Colonic mucosa (tissue), 4 donors: ENCODE measurements at places on chromosomes 16 and 17.
A peak's percentile ranks its signal among the peaks of the same experiment; 100 is the strongest.

- peak overlapping the region; percentile 44 for H3K27ac ChIP-seq
- peak overlapping the region; percentile 47 for H3K4me3 ChIP-seq
- DNase-seq: peak; percentile 70
- H3K27me3 ChIP-seq: peaks cover 5% of the 10 kb centered on the region
- H3K36me3 ChIP-seq: no peaks in the 10 kb centered on the region
Measured at GRCh38 chr17:17781591-17782496, 54.9 kb downstream of the SREBF1 start.

DNA sequence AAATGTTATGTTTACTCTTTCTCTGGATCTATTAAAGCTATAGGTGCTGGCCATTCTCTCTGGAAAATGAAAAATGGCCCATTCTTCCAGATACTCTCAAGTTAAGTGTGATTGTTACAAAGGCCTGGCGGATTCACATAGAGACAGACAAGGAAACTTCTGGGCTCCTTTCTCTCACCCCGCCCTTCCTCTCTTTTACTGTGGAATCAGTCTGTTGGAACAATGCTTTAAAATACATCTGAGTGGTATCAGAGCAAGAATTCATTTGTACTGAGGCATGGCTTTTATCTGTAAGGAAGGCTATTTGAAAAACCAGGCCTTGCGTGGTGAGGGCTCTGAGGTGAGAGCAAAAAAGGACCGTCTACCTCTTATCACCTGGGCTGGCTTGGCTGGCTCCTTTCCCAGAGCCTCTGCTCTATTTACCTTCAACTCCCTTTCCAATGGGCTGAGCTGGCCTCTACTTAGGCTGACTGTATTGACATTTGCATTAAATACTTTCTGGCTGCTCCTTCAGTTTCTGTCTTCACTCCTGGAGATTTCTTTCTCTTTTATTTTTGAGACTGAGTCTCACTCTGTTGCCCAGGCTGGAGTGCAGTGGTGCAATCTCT is 274.0 kb downstream of the PHKB start:
- H3K27ac ChIP-seq: no peak overlapping the region
- no peaks in the 10 kb centered on the region for H3K27me3 ChIP-seq
- no peaks in the 10 kb centered on the region for H3K4me1 ChIP-seq
- H3K36me3 ChIP-seq: no peaks in the 10 kb centered on the region
- no peak overlapping the region for H3K4me3 ChIP-seq
- peak; percentile 58 for DNase-seq

- no peak for DNase-seq
- H3K27ac ChIP-seq: no peak overlapping the region
- no peaks in the 10 kb centered on the region for H3K4me1 ChIP-seq
- no peaks in the 10 kb centered on the region for H3K27me3 ChIP-seq
Measured at GRCh38 chr17:69166957-69167356, 25.3 kb upstream of the ABCA6 start.

- H3K4me3 ChIP-seq: no peak overlapping the region
- H3K36me3 ChIP-seq: no peaks in the 10 kb centered on the region
- DNase-seq: no peak
- peaks cover 13% of the 10 kb centered on the region for H3K4me1 ChIP-seq
- H3K27ac ChIP-seq: no peak overlapping the region
Measured at GRCh38 chr17:48616717-48617470, 1.8 kb upstream of the HOXB8 start.

- DNase-seq: no peak
- H3K4me1 ChIP-seq: no peaks in the 10 kb centered on the region
- peaks cover 4% of the 10 kb centered on the region for H3K27me3 ChIP-seq
- no peak overlapping the region for H3K27ac ChIP-seq
- no peaks in the 10 kb centered on the region for H3K36me3 ChIP-seq
- H3K4me3 ChIP-seq: no peak overlapping the region
Measured at GRCh38 chr17:82303944-82304808, 13.2 kb downstream of the CD7 start.

DNA sequence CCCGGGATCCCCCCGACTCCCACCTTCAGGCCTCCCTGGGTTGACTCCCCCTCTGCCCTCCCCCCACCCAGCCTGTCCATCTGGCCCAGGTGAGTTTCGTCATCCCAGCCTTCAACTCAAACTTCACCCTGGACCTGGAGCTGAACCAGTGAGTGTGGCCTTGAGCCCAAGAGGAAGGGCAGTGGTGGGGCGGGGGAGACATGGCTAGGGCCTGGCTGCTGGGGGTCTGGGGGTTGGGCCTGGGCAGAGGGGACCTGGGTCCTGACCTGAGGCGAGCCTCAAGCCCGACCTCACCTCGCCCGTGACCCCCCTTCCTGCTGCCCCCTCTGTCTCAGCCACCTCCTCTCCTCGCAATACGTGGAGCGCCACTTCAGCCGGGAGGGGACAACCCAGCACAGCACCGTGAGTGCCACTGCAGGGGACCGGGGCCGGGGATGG is 10.9 kb downstream of the ADAM11 start:
- DNase-seq: no peak
- no peak overlapping the region for H3K4me3 ChIP-seq
- no peaks in the 10 kb centered on the region for H3K27me3 ChIP-seq
- no peaks in the 10 kb centered on the region for H3K36me3 ChIP-seq
- H3K4me1 ChIP-seq: no peaks in the 10 kb centered on the region

DNA sequence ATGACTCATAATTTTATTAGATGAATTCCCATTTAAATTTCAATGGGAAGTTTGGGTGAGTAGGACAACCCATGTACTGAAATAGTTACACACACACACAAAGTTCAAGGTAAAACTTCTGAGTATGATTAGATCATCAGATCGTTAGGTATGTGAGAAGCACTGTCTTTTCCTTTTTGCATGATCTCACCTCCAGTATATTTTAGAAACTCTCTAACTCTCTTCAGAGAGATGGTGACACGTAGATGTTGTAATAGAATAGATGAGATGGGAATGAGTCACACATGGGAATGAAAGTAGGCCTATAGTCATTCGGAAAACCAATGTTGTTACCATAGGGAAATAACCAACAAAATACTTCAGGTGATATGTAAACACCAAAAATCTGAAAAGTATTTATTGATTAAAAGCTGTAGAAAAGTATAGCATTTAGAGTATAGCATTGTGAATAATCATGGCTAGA is 22.2 kb downstream of the KRT23 start:
- no peaks in the 10 kb centered on the region for H3K4me1 ChIP-seq
- H3K27ac ChIP-seq: no peak overlapping the region
- DNase-seq: no peak
- H3K4me3 ChIP-seq: no peak overlapping the region
- no peaks in the 10 kb centered on the region for H3K36me3 ChIP-seq

- DNase-seq: peak; percentile 47
- H3K36me3 ChIP-seq: no peaks in the 10 kb centered on the region
- no peaks in the 10 kb centered on the region for H3K4me1 ChIP-seq
- no peak overlapping the region for H3K27ac ChIP-seq
Measured at GRCh38 chr17:73750975-73751374, 106.7 kb upstream of the SDK2 start.

- DNase-seq: no peak
- H3K36me3 ChIP-seq: no peaks in the 10 kb centered on the region
- H3K4me3 ChIP-seq: no peak overlapping the region
- H3K27ac ChIP-seq: no peak overlapping the region
- H3K27me3 ChIP-seq: no peaks in the 10 kb centered on the region
- H3K4me1 ChIP-seq: no peaks in the 10 kb centered on the region
Measured at GRCh38 chr16:47197536-47198179, 53.9 kb upstream of the NETO2 start.

DNA sequence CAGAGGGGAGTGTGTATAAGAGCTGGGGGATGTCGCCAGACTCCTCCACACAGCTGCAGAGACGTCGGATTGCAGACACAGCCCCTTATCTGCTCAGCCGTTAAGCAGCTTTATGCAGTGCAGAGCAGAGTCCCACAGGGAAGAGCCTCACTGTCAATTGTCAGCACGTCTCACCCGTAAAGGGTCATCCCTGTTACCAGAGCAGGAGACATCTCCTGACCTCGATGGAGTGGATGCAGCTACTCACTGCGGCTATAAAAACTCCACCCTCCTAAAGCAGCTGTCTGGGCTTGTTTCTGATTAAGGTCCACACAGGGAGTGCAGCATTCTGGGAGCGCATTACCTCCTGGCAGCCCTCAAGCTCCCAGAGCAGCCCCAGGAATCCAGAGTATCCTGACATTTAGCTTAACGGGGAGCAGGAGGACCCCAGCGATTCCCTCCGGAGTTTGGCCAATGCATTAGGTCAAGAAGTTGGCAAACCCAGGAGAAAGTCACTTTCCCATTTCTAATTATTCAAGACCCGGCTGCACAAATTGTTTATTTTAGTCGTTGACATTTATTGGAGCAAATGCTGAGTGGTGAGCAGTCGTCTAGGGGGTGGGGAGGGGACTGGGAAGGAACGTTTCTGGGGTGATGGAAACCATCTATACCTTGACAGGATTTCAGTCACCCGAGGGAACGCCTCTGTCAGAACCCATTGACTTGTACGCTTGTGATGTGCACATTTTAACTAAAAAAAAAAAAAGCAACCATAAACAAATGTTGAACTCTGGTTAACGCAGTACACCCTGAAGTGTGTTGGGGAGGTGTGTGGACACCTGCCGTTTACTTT is 100.0 kb upstream of the ZNF469 start:
- H3K4me3 ChIP-seq: no peak overlapping the region
- no peaks in the 10 kb centered on the region for H3K4me1 ChIP-seq
- no peak overlapping the region for H3K27ac ChIP-seq
- DNase-seq: no peak

GRCh38 chr16:61926766-61927165 is 109.5 kb downstream of the CDH8 start:
- no peaks in the 10 kb centered on the region for H3K27me3 ChIP-seq
- no peaks in the 10 kb centered on the region for H3K4me1 ChIP-seq
- no peak overlapping the region for H3K27ac ChIP-seq
- no peak for DNase-seq
- H3K4me3 ChIP-seq: no peak overlapping the region

GRCh38 chr16:79312502-79312901 is 288.0 kb downstream of the MAF start:
- H3K4me1 ChIP-seq: no peaks in the 10 kb centered on the region
- no peaks in the 10 kb centered on the region for H3K27me3 ChIP-seq
- H3K36me3 ChIP-seq: no peaks in the 10 kb centered on the region
- no peak for DNase-seq
- no peak overlapping the region for H3K27ac ChIP-seq

DNA sequence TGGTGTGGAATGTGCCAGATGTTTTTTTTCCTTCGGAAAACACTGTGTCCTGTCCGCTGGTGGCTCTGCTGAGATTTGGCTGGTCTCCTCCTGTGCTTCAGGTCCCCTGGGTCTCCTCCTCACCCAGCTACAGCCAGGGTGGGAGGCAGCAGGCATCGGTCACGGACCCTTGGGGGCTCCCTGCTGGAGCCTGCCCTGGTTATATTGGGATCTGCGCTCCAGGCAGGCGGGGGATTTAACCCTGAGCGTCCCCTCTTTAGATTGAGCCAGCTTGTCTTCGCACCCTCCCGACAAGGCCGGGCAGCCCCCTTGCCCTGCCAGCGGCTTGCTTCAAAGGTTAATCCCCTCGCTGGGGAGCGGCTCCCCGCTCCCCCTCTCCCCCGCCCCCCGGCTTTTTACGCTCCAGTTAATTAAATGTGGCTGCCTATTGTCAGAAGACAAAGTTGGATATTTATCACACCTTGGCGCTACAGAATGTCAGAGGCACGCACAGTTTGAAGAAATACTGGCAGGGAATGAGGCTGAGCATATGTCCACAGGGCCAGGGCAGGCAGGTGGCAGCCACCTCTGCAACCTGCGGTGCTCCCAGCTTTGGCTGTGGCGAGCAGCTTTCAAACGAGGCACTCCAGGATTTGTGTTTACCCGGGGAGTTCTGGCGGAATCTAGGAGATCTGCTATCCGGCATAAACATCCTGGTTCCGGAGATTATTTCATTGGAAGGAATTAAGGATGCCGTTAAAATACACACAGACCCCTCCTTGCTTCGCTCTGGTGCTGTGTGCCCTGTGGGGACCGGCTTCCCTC is 38.2 kb upstream of the GSE1 start:
- DNase-seq: no peak
- peak overlapping the region; percentile 57 for H3K27ac ChIP-seq
- H3K27me3 ChIP-seq: no peaks in the 10 kb centered on the region
- H3K4me1 ChIP-seq: peaks cover 36% of the 10 kb centered on the region

DNA sequence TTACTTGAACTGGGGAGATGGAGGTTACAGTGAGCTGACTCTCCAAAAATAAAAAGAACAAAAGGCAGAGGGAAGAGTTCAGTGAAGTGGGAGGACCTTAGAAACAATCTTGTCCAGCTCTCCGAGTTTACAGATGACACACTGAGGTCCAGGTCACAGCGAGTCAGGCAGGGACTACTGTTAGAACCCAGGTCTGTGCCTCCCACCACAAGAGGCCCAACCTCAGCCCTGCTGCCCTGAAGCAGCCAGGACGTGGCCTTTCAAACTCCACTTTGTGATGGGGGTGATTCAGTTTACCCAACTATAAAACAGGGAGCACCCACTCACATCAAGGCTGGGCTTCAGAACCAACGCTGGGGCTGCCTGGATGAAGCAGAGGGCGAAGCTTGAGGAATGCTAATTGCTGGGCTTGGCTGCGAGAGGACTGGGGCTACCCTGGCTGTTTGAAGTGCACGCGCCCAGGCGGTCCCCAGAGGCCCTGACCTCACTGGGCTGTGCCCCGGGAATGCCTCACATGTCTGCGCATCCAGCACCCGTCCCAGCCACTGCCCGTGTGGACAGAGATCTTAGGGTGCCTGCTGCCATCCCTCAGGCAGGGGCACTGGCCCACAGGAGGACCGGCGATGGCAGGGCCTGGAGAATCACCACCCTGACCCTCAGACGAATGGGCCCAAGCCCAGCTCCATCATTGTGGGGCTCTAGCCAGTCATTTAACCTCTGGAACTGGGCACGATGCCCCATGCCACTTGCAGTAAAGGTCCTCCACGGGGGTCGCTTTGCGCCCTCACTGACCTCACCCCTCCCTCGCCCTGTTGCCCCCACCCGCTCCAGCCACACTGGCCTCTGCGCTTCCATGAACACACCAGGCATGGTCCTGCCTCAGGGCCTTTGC is 11.4 kb downstream of the SLC5A10 start:
- H3K36me3 ChIP-seq: no peaks in the 10 kb centered on the region
- no peak overlapping the region for H3K27ac ChIP-seq
- no peak overlapping the region for H3K4me3 ChIP-seq
- H3K4me1 ChIP-seq: peaks cover 5% of the 10 kb centered on the region
- no peaks in the 10 kb centered on the region for H3K27me3 ChIP-seq

- H3K27me3 ChIP-seq: no peaks in the 10 kb centered on the region
- no peaks in the 10 kb centered on the region for H3K4me1 ChIP-seq
- H3K36me3 ChIP-seq: peaks cover 5% of the 10 kb centered on the region
- H3K4me3 ChIP-seq: no peak overlapping the region
Measured at GRCh38 chr16:23710504-23710903, 2.5 kb downstream of the ERN2 start.

DNA sequence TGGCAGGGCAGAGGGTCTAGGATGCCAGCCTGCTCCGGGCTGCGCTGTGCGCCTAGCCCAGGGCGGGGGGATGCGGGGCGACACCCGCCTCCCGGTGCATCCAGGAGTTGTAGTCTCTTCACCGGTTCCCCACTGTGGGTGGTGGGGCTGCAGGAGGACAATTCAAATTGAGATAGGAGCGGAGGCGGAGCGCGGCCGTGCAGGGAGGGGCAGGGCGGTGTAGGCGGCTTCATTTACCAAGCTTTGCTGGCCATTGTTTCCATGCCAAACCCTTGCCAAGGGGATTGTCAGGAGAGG is 2047.4 kb downstream of the TP53TG3F start:
- no peaks in the 10 kb centered on the region for H3K4me1 ChIP-seq
- no peak overlapping the region for H3K4me3 ChIP-seq
- H3K27me3 ChIP-seq: no peaks in the 10 kb centered on the region

GRCh38 chr16:89572073-89572484 is 3.5 kb upstream of the CPNE7 start:
- no peak for DNase-seq
- H3K36me3 ChIP-seq: no peaks in the 10 kb centered on the region
- peaks cover 11% of the 10 kb centered on the region for H3K4me1 ChIP-seq
- peaks cover 32% of the 10 kb centered on the region for H3K27me3 ChIP-seq
- H3K4me3 ChIP-seq: no peak overlapping the region
